Naive thymus-derived CD8-positive, alpha-beta T cell (primary cell): ENCODE measurements at places on chromosomes 12 and 14. TPM values are rescaled to one million over a fixed set of nuclear protein-coding genes. Genes with fewer than 3 reads are reported as not detected.

The MANSC4 gene
- total RNA-seq = not detected

The NRL gene
- total RNA-seq = 2.7 TPM

The AKAP3 gene
- total RNA-seq = 5.9 TPM

The SDR9C7 gene
- not detected for total RNA-seq

The PLEKHD1 gene
- total RNA-seq = 0.18 TPM

- no peaks in the 10 kb centered on the region for H3K36me3 ChIP-seq
- peaks cover 28% of the 10 kb centered on the region for H3K27me3 ChIP-seq
- no peaks in the 10 kb centered on the region for H3K4me1 ChIP-seq
- no peak for DNase-seq
- H3K4me3 ChIP-seq = no peak overlapping the region
Measured at GRCh38 chr14:88196925-88197324, 126.1 kb downstream of the KCNK10 start.

DNA sequence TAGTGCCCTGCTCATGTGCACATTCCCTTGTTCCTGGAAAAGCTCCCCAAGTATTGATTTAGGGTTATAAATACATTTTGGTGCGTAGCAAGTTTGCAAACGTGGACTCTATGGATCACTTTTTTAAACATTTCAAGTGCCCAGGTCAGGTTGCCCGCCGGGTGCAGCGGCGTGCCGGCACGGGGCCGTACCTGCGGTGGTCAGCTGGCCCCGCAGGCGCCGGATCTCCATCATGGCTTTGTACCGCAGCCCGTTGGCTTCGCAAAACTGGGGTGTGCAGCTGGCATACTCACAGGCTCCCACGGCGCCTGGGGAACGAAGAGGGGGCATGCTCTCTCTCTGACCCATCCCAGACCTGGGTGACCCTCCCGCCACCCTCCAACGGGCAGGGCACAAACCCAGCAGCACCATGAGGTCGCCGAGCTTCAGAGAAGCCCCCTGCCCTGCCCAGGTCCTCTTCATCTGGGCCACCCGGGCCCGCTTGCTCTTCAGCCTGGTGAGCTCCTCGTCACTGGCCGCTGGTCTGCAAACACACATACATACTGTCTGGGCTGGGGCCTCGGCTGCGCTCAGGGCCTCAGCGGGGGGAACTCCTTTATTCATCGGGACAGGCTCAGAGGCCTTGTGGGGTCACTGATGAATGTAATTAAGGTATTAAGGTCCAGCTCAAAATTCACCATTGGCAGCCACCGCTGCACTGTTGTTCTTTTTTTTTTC lies 35.1 kb downstream of the DHX37 start:
- no peaks in the 10 kb centered on the region for H3K4me1 ChIP-seq
- no peak overlapping the region for H3K4me3 ChIP-seq
- no peaks in the 10 kb centered on the region for H3K27me3 ChIP-seq

DNA sequence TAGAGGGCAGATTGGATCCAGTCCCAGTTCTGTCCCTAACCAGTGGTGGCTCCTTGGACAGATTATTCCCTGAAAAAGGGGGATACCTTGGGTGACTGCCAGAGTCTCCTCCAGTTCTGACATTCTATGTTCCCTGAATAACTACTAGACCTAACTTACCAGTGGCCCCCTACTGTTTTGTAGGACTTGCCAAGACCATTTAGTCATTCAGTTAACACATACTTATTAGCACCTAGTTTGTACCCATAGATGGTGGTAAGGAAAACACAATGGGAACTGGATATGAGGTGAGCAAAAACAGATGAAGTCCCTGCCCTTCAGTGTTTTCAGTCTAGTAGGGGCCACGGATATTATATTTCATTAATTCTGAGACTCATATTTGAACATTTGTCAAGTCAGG lies 3.5 kb downstream of the PRPF40B start:
- DNase-seq = no peak
- no peak overlapping the region for H3K4me3 ChIP-seq
- H3K27me3 ChIP-seq = no peaks in the 10 kb centered on the region
- peaks cover 15% of the 10 kb centered on the region for H3K4me1 ChIP-seq
- H3K27ac ChIP-seq = no peak overlapping the region

- H3K4me1 ChIP-seq = no peaks in the 10 kb centered on the region
- no peak overlapping the region for H3K4me3 ChIP-seq
- no peaks in the 10 kb centered on the region for H3K27me3 ChIP-seq
- H3K27ac ChIP-seq = no peak overlapping the region
Measured at GRCh38 chr12:124663206-124663605, 95.8 kb upstream of the NCOR2 start.

DNA sequence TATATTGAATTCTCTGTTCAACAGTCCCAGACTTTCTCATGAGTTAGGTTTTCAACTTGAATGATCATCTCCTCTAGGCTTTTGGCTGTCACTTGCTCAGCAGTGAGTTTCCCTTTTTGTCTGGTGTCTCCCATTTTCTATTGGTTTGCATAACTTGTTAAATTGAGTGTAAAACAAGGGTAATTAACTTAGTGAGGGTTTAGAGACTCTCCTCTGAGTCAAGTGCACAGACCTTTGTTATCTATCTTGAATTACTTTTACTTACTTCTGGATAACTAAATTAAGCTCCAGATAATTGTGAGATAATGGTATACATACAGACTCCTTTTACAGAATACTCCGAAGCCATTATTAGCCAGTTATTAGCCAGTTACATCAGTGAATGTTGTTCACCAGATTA lies 22.0 kb downstream of the MLXIP start:
- H3K4me3 ChIP-seq = peak overlapping the region; percentile 1
- H3K27ac ChIP-seq = peak overlapping the region; percentile 96
- H3K27me3 ChIP-seq = no peaks in the 10 kb centered on the region
- H3K36me3 ChIP-seq = peaks cover 2% of the 10 kb centered on the region

DNA sequence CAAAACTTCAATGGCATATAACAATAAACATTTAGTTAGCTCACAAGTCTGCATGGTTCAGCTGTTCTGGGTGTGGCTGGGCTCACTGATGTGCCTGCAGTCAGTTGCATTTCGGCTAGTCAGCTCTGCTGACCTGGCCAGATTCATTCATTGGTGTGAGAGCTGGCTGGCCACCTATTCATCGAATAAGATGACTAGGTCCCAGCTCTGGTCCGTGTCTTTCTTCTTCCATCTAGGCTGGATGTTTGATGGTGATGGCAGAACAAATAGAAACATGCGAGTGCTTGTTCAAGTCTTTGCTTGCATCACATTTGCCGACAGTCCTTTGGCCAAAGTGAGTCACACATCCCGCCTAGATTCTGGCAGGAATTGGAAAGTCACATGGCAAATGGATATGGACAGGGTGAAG lies 203.3 kb upstream of the CRY1 start:
- peaks cover 5% of the 10 kb centered on the region for H3K4me1 ChIP-seq
- H3K27ac ChIP-seq = no peak overlapping the region
- H3K4me3 ChIP-seq = no peak overlapping the region
- DNase-seq = no peak
- H3K36me3 ChIP-seq = no peaks in the 10 kb centered on the region

- no peak overlapping the region for H3K27ac ChIP-seq
- H3K27me3 ChIP-seq = peaks cover 19% of the 10 kb centered on the region
- DNase-seq = no peak
Measured at GRCh38 chr12:211639-212414, 2.1 kb downstream of the SLC6A12 start.

GRCh38 chr12:81222846-81223592 lies 145.1 kb downstream of the ACSS3 start:
- no peaks in the 10 kb centered on the region for H3K4me1 ChIP-seq
- no peaks in the 10 kb centered on the region for H3K36me3 ChIP-seq
- H3K4me3 ChIP-seq = no peak overlapping the region
- H3K27ac ChIP-seq = no peak overlapping the region

DNA sequence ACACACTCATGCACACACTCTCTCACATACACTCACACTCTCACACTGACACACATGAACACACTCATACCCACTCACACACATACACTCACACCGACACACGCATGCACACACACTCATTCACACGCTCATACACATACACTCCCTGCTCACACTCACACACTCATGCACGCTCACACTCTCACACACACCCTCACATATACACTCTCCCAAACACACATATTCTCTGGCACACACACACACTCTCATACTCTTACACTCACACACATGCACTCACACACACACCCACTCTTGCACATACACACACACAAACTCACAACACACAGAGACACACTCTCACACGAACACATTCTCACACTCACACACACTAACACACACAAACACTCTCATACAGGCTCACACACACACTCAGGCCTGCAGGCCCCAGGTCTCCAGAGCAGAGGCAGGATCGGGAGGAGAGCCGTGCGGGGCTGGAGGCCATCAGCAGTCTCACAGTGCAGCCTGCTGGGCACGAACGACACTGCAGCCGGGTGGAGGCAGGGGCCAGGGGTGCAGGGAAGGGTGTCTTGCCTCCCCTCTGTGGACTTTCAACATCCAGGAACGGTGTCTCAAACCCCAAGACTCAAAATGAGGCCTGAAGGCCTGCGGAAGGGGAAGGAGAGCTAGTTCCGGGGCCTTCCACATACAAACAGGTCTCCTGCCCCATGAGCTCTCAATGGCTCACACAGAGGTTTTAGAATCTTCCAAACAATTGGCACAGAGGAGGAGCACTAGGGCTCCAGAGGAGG lies 148.7 kb downstream of the ANO2 start:
- DNase-seq = peak; percentile 16
- H3K36me3 ChIP-seq = no peaks in the 10 kb centered on the region
- peaks cover 2% of the 10 kb centered on the region for H3K27me3 ChIP-seq

DNA sequence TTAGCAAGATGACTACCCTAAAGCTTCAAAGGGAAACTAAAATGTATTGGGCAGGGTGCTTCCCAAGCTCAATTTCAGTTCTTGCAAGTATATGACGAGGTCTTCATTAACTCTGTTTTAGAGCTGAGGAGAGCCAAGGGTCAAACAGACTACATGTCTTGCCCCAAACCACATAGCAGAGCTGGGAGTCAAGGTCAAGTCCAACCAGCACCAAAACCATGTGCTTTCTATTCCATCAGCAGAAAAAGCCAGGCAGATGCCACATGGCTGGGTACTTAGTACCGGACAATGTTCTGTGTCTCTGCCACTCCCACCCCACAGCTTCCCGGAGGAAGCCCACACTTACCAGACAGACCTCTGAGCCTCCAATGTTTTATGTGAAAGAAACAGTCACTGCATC lies 17.6 kb downstream of the NID2 start:
- H3K36me3 ChIP-seq = no peaks in the 10 kb centered on the region
- H3K27ac ChIP-seq = no peak overlapping the region
- no peak overlapping the region for H3K4me3 ChIP-seq

GRCh38 chr14:33280646-33281045 lies 342.0 kb downstream of the NPAS3 start:
- H3K4me3 ChIP-seq = no peak overlapping the region
- H3K27me3 ChIP-seq = peaks cover 6% of the 10 kb centered on the region
- H3K4me1 ChIP-seq = no peaks in the 10 kb centered on the region
- no peak for DNase-seq
- no peaks in the 10 kb centered on the region for H3K36me3 ChIP-seq
- no peak overlapping the region for H3K27ac ChIP-seq

GRCh38 chr12:14774906-14775635 lies 28.2 kb downstream of the WBP11 start:
- peak overlapping the region; percentile 96 for H3K27ac ChIP-seq
- peaks cover 53% of the 10 kb centered on the region for H3K4me1 ChIP-seq
- peaks cover 7% of the 10 kb centered on the region for H3K36me3 ChIP-seq
- DNase-seq = peak; percentile 4

- H3K36me3 ChIP-seq = no peaks in the 10 kb centered on the region
- no peaks in the 10 kb centered on the region for H3K4me1 ChIP-seq
- no peak overlapping the region for H3K4me3 ChIP-seq
Measured at GRCh38 chr14:47328376-47328775, 347.0 kb downstream of the MDGA2 start.

- no peak for DNase-seq
- no peaks in the 10 kb centered on the region for H3K27me3 ChIP-seq
- H3K36me3 ChIP-seq = no peaks in the 10 kb centered on the region
- no peak overlapping the region for H3K27ac ChIP-seq
Measured at GRCh38 chr14:85616386-85616885, 86.5 kb downstream of the FLRT2 start.
